Muscle of arm (tissue), 14 donors: ENCODE measurements at places on chromosomes 3 and 15. TPM values are rescaled to one million over a fixed set of nuclear protein-coding genes. Genes with fewer than 3 reads are reported as not detected.

DNA sequence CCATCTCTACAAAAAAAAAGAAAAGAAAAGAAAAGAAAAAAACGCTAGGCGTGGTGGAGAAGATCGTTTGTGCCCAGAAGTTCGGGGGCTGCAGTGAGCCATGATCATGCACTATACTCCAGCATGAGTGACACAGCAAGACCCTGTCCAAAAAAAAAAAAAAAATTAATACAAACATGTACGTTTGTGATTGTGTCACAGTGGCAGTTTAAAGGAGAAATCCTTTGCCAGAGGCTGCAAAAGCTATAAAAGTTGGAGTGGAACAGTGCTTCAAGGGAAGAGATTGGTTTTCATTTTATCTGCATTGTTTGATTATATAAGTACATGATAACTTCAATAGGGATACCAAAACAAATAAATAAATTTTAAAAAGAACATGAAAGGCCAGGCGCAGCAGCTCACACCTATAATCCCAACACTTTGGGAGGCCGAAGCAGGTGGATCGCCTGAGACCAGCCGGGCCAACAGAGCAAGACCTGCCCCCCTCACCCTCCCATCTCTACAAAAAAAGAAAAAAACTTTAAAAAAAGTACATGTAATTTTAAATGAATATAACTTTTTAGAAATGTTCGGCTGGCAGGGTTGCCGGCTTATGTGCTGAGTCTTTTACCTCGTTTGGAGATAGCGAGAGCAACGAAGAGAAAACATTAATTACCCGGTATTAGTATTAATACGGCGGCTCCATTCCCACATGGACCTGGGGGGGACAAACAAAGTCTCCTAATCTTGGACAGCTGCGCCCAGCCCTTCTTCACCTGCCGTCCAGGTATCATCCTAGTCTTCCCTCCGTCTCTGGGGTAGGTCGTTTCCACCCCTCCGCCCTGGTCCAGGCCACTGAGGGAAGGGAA lies 573 bp upstream of the DIS3L start:
- DNase-seq: no peak

The STRIT1 gene
- 75.6 TPM for polyA plus RNA-seq

DNA sequence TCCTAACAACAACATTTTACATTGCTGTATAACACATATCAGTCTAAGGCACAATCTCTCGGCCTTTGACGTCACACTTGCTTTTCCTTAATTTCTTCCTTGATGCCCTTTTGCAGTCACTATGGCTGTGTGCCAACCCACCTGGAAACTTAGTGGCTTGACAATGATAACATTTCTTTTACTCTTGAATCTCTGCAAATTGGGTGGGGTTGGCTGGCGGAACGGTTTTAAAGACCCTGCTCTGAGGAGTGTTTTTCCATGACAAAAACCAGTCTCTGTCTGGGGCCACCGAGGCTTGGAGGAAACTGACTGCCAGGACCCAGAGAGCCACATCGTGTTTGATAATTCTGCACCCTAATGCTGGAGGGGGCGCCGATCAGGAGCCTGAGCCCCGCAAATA lies 115.6 kb downstream of the KLF13 start:
- no peak for DNase-seq

GRCh38 chr3:31968369-31968926 lies 12.6 kb downstream of the OSBPL10 start:
- DNase-seq: no peak

GRCh38 chr3:105553851-105554250 lies 187.1 kb downstream of the ALCAM start:
- no peak for DNase-seq

The PLOD2 gene
- 27.3 TPM for polyA plus RNA-seq

The TNFSF10 gene
- polyA plus RNA-seq: 12.9 TPM

GRCh38 chr15:78406016-78406585 lies 31.9 kb upstream of the IREB2 start:
- no peak for DNase-seq

- DNase-seq: no peak
Measured at GRCh38 chr3:119858957-119859356, 77.1 kb downstream of the NR1I2 start.

The CTXN2 gene
- not detected for polyA plus RNA-seq

The NLGN1 gene
- 1.7 TPM for polyA plus RNA-seq

The ALDH1A3 gene
- polyA plus RNA-seq: 14.3 TPM

GRCh38 chr3:30682434-30683155 lies 76.2 kb downstream of the TGFBR2 start:
- no peak for DNase-seq

- DNase-seq: no peak
Measured at GRCh38 chr3:59872128-59872527, 822.3 kb upstream of the CFAP20DC start.

- DNase-seq: peak; percentile 49
Measured at GRCh38 chr15:38304481-38304880, 51.8 kb downstream of the SPRED1 start.
